ENCODE measurements at places on chromosomes 3 and 15.
A peak's percentile ranks its signal among the peaks of the same experiment; 100 is the strongest.

DNA sequence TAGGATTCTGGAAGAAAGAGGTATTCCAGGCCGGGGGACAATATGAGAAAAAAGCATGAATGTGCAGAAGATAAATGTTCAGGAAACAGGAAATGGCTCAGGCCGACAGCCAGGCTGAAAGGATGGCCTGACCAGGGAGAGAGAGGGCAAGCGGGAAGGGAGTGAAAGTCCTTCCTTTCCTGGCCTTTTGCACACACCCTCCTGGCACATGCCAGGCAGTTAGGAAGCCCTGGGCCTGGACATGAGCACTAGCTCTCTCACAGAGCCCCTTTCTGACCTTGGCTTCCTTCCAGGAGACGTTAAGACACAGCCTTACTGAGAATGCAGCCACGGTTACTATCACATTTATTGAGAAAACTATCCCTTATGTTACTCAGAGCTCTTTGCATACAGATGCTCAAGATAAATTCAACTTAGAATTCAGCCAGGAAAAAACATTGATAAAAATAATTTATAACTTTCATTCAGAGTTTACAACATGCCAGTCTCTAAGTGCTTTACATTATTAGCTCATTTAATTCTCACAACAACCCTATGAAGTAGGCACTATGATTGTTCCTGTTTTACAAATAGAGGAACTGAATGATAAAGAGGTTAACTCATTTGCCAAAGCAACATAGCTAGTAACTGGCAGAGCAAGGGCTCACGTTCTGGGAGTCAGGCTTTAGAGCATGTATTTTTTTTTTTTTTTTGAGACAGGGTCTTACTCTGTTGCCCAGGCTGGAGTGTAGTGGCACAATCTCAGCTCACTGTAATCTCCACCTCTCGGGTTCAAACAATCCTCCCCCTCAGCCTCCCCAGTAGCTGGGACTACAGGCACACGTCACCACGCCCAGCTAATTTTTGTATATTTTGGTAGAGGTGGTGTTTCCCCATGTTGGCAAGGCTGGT lies 39.4 kb upstream of the SMAD3 start:
- DNase-seq = peak; percentile 73

DNA sequence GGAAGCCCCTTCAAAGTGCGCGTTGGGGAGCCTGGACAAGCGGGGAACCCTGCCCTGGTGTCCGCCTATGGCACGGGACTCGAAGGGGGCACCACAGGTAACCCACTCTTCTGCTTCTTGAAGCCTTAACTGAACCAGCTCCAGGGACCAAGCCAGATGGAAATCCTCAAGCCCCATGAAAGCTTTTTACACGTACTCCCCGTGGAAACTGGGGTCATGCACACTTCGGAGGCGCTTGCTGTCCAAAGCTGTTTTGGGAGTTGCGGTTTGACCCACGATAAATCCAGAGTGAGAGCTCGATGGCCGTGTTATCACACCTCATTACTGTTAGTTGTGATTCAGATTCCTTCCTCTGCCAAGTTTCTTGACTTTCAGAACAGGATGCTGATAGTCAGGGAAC lies 47.5 kb downstream of the DNASE1L3 start:
- no peak for DNase-seq

- no peak for DNase-seq
These were observed 8.3 kb downstream of the MRPS25 start for GRCh38 chr3:15056676-15057404.

- DNase-seq = peak; percentile 45
These were observed 3.0 kb upstream of the SPG11 start for GRCh38 chr15:44666210-44667038.

DNA sequence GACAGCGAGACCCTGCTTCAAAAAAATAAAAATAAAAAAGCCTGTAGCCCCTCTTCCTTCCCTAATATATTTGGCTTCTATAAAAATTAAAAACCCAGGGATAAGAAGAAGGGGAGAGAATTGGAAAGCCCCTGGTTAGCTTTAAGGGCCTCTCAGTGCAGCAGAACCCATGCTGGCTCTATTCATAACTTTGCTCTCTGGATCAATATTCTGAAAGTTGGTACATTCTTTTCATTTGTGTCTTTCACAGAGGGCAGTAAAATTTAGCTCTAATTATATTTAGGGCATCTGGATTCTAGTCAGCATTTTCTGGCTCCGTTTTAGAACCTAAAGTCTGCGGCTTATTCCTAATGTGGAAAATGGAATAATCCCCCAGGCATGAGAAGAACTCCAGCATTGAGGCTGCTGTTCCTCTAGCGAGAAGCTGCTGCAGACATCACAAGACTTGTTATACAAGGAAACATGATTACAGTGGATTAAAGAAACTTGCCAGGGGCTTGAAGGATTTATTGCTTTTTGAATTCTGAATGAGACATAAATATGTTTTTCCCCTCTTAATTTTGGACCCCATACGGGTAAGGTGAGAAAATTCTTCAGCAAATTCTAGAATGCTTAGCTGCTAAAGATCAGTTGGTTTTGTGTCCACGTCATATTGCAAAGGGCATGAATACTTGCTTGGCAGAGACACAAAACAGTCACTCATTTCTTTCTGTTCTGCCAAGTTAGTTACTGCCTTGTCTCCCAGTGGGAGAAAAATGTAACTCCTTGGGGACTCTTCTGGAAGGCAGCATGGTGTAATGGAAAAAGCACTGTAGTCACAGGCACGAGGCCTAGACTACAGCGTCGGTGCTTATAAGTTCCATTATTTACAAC lies 177.7 kb downstream of the VGLL4 start:
- no peak for DNase-seq

- no peak for DNase-seq
These were observed 240.0 kb upstream of the ARHGEF26 start for GRCh38 chr3:153881201-153881600.

GRCh38 chr15:62607643-62608042 lies 434.9 kb upstream of the TPM1 start:
- DNase-seq = peak; percentile 22

- no peak for DNase-seq
These were observed 2.1 kb downstream of the SEC61A1 start for GRCh38 chr3:128054367-128054766.

DNA sequence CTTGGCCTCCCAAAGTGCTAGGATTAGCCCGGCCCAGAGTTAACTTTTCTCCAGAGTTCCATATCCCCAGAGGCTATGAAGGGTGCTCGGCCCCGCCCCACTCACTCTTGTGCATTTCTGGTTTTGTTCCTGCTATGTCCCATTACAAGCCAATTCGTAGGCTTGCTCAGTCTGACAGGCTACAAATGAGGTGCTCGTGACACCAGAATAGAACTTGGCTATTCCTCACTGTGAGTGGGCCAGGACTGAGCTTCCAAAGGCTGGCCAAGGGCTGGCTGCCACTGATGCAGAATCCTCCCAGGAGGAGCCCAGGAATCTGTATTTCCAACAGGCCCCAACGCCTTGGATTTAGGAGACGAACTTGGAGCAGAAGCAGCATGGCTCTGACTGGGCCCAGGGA lies 282.7 kb upstream of the C2CD4B start:
- DNase-seq = no peak

DNA sequence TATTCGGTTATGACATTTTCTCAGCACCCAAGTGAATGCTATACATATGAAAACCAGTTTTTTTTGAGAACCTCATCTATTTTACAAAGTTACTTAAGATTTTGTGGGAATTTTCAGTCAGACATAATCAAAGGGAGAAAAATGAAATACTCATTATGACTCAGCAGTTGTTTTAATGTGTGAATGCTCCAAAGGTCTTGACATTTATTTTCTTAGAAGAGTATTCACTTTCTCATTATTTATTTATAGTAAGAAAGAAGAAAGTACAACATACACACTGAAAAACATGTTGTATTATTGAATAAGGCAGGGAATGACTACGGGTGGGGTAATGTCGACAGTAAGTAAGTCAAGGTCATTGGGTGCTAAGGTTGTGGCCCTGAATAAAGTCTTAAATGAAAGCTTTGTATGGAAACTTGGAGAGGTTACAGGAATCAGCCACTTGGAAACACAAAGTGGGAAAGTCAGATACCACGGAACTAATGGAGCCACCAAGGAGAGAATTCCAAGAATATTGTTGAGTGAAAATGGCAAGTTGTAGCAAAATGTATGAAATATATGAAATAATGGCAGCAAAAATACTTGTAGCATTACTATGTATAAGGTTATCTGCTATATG lies 844.5 kb downstream of the TBL1XR1 start:
- DNase-seq = no peak

Data from suppressor macrophage treated with lipopolysaccharide for 4 hours (primary cell).